ENCODE measurements at places on chromosomes 12 and 14.
A peak's percentile ranks its signal among the peaks of the same experiment; 100 is the strongest.

GRCh38 chr12:64968989-64969819 lies 144.8 kb downstream of the TBC1D30 start:
- DNase-seq: no peak

DNA sequence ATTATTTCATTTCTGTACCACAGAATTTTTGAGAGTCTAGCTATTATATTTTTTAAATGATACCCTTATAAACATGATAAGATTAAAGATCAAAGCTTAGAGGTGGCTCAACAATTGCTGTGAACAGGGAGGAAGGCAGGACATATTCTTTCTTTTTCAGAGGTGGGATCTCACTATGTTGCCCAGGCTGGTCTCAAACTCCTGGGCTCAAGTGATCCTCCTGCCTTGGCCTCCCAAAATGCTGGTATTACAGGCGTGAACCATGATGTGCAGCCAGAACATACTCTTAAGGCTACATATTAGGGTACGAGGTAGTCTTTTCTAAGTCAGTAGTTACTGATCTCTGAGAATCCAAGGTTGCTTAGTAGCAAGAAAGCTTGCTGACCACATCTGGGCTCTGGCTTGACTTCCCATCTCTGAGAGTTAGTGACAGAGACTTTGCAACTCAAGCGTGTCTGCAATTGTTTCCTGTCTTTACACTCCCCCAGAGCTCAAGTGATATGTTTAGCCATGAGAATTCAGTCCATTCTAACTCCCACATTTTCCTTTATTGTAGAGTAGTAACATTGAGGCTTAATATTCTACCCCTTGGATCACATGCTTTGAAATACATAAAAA lies 8.6 kb downstream of the RAB5B start:
- no peak for DNase-seq

DNA sequence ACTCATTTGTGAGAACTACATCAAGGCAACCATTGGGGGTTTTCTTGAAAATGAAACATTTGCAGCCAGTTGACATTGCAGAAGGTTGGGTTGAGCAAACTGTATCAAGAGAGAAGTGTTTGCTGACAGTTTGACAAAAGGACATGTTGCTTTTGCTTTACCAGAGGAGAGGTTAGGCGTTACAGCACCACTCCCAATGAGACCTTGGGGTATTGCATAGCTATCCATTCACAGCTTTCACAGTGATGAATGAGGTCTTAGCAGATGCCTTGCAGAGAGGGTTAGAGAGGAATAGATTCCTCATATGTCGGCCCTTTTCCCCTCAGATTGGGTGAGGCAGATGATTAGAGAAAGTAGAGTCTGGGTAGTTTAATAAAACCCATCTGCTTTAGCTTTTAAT lies 988.9 kb upstream of the FLRT2 start:
- no peak for DNase-seq

DNA sequence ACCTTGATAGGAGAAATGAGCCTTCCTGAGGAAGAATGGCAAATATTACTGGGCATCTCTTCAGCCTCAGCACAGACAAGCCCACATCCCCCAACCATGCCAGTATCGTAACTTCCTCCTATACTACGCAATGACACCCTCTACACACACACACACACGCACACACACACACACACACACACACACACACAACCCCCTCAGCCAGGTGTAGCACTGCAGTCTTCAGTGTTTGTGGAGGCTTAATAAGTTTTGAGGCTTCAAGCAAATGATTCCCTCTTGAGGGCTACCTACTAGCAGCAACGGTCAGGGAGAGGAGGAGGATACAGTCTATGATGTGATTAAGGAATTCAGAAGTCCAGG lies 1.6 kb downstream of the DGKA start:
- no peak for DNase-seq

DNA sequence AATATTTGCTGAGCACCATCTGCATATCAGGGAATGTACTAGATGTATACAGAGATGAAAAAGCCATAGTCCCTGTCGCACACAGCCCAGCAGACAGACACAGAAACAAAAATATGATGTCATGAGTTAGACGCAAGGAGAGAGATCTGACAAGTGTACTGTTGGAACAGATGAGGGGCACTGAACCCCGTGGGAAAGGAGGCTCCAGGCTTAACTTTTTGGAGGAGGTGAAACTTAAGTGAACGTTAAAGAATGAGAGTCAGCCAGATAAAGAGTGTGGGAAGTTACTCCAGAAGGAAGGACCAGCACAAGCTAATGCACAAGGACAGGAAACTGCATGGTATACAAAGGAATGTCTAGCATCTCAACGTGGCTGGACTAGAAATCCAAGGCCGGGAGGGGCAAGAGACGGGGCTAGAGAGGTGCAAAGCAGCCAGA lies 2.5 kb upstream of the ACTN1 start:
- DNase-seq: no peak

DNA sequence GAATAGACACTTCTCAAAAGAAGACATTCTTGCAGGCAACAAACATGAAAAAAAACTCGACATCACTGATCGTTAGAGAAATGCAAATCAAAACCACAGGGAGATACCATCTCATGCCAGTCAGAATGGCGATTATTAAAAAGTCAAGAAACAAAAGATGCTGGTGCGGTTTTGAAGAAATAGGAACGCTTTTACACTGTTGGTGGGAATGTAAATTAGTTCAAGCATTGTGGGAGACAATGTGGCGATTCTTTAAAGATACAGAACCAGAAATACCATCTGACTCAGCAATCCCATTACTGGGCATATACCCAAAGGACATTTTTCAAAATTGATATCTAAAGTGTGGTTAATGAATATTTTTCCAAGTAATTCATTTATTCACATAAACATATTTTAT lies 39.6 kb upstream of the LIN7A start:
- peak; percentile 26 for DNase-seq

GRCh38 chr12:114809097-114809496 lies 125.1 kb upstream of the TBX3 start:
- DNase-seq: no peak

DNA sequence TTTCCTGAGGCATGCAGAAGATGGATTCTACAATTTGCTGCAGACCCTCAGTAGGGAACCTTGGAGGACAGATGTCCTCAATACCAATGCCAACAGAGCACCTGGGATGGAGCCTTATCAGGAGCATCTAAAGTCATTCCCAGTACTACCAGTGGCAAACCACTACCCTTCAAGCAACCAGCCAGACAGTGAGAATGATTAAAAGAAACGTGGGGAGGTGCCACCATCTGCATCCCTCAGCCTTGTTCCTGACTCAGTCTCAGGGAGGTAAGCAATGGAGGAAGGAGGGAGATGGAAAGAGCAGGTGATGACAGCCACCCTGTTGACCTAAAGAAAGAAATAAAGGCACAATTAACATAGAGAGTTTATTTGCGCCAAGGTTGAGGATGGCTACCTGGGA lies 175.2 kb upstream of the GRIN2B start:
- no peak for DNase-seq

GRCh38 chr14:58331111-58331510 lies 32.8 kb downstream of the ARID4A start:
- DNase-seq: peak; percentile 69

DNA sequence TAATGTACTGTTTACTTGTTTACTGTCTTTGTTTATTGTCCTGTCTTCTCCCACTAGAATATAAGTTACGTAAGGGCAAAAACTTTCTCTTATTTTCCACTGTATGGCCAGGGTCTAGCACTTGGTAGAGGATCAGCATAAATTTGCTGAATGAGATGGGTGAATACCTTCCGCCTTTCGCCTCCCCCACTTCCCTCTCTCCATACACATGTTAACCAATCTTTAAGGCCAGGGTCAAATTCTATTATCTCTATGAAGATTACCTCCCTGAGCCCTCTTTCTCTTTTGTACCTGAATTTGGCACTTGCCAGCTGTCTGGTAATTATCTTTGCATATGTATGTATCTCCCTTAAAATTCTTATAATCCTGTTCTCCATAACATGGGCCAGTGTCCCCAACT lies 4.9 kb downstream of the DUSP16 start:
- DNase-seq: no peak

- no peak for DNase-seq
Measured at GRCh38 chr14:91742621-91743304, 10.9 kb upstream of the CATSPERB start.

DNA sequence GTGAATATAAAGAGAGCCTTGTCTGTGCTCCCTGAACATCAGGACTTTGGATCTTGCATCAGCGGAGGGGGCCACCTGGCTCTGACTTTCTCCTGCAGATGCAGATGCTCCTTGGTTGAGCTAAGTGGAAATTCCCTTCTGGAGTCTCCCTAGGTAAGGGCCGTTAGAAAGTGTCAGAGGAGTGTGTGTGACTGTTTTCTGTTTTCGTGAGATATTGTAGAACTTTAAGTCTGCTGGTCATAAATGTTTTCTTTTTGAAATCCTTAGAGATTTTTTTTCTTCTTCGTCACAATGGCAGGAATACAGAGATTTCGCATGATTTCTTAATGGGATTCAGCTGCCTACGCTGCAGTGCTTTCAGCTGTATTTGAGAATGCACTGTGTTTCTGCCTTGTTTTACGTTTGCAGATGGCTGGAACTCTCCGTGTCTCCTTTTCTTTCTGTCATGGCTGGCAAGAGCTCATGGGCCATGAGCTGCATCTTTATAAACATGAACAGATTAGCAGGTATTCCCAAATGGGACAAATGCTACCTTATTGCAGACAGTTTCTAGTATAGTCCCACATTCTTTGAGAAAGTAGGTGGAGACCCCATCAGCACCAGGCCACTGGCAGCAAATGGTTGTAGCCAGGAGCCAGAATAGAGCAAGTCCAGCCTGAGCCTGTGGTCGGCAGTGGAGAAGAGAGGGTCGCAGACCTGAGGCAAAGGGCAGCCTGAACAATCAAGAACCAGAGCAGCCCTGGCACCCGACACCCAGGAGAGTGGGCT lies 76.2 kb upstream of the FRMD6 start:
- DNase-seq: peak; percentile 12

GRCh38 chr14:29805415-29806123 lies 122.1 kb downstream of the PRKD1 start:
- no peak for DNase-seq

- no peak for DNase-seq
Measured at GRCh38 chr12:15634010-15634683, 155.0 kb downstream of the EPS8 start.

GRCh38 chr12:5480218-5480937 lies 48.5 kb downstream of the NTF3 start:
- peak; percentile 91 for DNase-seq

GRCh38 chr12:121702944-121703343 lies 9.6 kb upstream of the TMEM120B start:
- no peak for DNase-seq

GRCh38 chr12:27208414-27208750 lies 35.7 kb upstream of the STK38L start:
- no peak for DNase-seq

GRCh38 chr12:130335517-130336392 lies 1.9 kb upstream of the PIWIL1 start:
- DNase-seq: peak; percentile 78

DNA sequence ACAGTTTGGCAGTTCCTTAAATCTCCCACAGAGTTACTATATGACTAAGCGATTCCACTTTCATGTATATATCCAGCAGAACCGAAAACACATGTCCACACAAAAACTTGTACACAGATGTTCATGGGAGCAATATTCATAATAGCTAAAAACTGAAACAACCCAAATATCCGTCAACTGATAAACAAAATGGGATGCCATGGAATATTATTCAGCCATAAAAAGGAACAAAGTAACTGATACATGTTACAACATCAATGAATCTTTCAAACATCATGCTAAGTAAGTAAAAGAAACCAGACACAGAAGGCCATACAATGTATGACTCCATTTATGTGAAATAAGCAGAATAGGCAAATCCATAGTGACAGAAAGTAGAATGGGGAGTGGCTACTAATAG lies 80.2 kb upstream of the GPHB5 start:
- no peak for DNase-seq

- DNase-seq: no peak
Measured at GRCh38 chr12:1510056-1510812, 84.1 kb downstream of the FBXL14 start.

DNA sequence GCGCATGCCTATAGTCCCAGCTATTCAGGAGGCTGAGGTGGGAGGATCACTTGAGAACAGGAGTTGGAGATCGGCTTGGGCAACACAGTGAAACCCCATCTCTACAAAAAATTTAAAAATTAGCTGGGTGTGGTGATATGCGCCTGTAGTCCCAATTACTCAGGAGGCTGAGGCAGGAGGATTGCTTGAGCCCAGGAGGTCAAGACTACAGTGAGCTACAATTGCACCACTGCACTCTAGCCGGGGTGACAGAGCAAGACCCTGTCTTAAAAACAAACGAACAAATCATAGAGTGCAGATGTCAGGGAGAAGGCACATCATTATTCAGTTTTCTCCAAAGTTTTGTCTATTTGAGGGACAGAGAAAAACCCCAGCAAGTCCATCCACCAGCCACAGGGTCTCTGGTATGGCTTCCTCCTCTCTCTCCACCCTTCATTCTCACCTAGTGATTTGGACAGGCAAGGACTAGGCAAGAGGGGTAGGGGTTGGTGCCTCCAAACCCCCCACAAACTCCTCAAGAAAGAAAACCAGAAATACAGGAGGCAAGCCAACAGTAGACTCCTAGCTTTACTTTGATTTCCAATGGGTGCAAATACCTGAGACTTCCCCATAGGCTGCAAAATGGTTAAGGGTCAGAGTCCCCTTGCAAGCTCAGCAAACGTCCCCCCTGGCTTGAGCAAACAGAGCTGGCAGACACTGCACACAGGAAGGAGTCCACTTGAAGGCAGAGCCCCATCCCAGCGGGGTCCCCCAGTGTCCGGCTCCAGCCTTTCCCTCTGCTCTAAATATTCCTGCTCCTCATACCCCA lies 26.5 kb upstream of the RPLP0 start:
- DNase-seq: no peak

DNA sequence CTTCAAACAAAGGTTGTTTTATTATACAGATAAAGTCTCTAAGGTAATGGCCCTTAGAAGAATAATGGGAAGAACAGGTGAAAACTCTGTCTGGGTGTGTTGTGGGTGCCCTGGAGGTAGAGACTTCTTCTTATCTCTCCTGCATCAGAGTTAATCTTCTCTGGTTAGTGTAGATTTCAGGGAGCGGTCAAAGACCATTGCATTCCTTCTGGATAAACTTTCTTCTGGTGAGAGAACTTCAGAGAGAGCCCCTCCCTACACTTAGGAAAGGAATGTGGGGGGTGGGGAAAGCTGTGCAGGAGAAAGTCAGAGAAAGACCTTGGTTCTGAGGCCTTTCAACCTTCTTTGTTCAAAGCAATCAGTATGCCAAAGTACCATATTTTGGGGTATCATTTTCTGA lies 658.5 kb downstream of the DIO2 start:
- no peak for DNase-seq

- no peak for DNase-seq
Measured at GRCh38 chr12:18492372-18493025, 231.2 kb downstream of the PIK3C2G start.

DNA sequence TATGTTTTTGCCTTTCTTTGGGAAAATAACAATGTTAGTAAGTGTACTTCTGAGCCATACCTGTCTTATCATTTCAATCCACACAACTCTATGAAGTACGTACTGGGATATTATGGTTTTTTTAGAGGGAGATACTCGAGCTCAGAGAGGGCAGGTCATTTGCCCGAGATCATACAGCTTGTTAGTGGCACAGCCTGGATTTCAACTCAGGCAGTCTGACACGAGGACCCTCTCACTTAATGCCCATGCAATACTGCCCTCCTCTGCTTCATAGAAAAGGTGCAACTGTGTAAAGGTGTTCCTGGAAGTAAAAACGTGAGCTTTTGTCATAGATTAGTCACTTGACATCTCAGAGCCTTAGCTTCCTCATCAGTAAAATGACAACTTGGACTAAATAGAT lies 128.0 kb downstream of the NDUFA12 start:
- peak; percentile 68 for DNase-seq

All from NCI-H526 (cell line).